ENCODE measurements at places on chromosomes 16 and 17. TPM values are rescaled to one million over a fixed set of nuclear protein-coding genes. Genes with fewer than 3 reads are reported as not detected.

CX3CL1 gene
- 2.8 TPM for total RNA-seq

DNA sequence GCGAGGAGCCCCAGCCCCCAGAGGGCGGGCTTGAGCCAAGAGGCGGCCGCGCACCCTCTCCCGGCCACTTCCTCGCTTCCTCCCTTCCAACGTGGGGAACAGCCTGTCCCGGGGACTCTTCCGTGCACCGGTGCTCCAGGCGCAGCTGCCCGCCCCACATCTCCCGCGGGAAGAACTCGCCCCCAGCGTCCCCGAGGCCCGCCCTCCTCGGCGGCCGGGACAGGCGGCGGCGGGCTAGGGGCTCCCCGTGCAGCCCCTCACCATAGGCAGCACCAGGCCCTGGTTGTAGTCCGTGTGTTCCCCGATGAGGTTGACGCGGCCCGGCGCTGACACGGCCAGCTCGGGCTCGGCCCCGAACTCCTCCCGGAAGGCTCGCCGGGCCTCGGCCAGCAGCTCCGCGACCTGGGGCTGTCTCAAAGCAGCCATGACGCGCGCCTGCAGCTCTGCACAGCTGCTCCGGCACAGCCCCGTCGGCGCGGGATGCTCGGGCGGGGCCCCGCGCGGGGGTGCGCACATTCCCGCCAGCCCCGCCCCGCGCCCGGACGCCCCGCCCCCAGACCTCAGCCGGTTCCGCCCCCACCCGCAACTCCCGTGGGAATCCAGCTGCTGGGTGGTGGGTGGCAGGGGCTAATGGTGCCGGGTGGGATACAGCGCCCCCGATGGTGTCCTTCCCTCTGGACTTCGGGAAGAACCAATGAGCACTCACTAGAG is at the start of gene GALK1:
Gene GALK1 (minus strand): TSS at position 482 of the 711 bp plus-strand sequence. CDS start 56 bp downstream, at position 426.
- peak; percentile 66 for DNase-seq

DNA sequence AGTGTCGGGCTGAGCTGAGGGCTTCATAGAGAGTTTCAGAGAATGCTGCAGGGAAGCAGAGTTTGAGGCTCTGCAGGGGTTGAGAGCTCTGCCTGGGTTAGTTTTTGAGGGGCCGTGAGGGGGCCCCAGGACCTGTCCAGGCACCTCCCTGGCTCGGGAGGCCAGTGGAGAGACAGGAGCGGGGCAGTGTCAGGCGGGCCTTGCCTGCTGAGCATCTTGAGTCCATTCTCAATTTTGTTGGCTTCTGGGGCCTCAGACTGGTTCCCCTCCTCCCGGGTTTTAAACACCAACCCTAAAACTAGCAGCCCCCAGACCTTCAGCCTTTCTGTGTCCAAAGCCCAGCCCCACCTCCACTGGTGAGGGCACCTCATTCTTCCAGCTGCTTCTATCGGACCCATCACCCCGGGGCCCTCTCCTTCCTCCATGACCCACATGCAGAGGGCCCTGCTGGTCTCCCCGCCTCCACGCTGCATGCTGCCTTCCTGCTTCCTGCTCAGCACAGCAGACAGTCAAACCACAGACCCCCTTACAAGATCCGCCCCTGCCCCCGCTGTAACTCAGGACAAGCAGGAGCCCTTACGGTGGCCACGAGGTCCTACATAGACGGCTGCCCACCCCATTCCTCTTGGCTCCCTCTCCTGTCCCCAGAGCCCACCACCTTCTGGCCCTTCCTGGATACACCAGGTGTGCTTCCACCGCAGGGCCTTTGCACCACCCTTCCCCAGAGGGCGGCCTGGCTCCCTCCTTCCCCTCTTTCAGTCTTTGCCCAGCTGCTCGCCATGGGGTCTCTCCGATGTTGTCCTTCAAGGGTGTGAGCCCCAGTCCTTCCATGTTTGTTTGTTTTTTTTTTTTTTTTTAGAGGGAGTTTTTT is 3.8 kb downstream of the RNF213 start:
- no peak for DNase-seq

DNA sequence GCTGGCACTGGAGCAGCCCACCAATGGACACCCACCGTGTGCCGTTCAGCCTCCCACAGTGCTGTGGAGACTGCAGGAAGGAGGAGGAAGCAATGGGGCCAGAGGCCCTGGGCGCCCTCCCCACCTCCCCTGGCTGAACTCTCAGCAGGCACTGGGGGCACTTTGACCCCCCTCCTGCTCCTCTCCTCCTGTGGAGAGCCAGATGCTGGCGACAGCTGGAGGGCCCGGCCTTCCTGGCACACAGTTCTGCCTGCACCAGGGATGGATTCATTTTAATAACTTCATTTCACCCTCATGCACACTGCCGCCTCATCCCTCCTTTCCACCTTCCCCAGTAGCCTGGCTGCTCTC is 6.0 kb downstream of the NXPH3 start:
- DNase-seq, result no peak

TVP23A gene
- total RNA-seq, result not detected

DNA sequence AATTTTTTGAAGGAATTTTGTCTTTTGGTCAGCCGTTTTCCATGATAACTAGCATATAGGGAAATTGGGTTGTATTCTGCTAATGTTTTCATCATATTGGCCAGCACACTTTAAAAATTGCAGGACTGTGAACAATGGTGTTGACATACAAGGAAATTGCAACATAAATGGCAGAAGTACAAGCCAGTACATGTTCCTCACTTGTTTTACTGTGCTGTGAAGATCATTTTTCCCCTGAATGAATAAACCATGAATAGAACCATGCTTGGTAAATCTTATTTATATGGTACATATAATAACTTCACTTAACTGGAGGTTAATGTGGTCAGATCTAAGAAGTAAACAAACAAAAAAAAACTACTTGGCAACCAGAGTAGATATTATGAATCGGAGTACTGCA is 22.8 kb downstream of the OMG start:
- DNase-seq, result peak; percentile 65

DNA sequence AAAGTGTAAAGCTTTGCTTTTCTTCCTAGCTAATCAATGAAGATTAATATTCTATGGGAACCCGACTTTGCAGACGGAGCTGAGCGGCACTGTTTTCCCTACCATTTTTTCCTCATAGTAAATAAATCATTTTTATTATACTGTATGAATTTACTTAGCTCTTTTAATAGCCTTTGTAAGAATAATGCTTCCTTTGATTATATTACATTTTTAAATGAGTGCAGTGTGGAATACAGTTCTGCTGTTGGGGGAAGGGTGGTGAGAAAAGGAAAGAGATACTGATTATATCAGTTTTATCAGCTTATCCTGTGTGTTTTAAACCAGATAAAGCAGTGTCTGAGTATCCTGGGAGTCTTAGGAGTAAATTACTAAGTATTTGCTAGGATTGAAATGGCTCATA is 221.4 kb upstream of the RBFOX1 start:
- no peak for DNase-seq

DNA sequence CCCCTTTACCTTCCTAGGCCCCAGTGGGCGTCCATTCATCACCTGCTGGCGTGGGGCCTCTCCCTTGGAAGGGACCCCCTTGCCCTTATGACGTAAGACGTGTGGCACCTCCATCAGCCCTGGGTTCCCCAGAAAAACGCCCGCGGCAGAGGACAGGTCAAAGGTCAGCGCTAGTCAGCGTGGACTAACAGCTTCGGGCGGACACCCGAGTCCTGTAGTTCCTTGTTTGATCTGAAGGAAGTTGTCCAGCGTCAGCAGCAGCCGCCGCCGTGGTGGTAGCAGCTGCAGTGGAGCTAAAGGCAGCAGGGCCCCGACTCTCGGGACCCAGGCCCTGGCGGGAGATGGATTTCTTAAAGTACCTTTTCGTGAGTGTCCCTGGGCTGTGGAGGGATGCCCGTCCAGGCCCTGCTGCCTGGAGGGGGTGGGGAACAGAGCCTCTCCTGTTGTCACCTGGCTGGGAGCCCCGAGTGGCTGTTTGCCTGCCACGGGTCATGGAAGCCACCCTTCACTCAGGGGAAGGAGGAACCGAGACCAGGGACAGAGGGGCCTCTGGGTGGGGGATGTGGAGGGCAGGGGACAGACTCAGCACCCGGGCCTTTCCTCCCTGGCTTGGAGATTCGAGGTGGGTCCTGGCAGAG is 123.6 kb downstream of the OR1D5 start:
- DNase-seq, result no peak

DNA sequence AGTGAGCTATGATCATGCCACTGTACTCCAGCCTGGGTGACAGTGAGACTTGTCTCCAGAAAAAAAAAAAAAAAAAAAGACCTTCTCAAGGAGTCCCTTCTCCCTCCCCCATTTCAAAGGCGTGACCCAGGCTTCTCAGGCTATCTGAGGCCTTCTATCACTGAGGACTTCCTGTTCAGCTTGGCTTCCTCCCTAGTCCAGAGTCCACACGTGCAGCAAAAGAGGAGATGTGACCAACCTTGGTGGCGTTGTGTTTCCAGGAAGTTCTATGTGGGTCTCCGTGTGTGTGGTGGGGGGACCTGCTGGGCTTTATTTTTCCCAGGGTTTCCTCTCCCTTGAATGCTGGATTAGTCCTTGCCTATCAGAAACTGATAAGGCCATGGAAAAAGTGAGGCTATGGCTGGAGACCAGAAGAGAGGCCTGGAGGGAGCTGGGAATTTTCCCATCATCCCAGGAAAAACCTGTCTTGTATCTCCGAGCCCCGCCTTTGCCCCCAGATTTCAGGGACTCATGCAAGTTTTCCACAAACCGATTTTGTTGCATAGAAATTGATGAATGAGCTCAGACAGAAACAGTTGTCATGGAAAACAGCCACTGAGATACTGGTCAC is 148.1 kb downstream of the SALL1 start:
- no peak for DNase-seq

RASD1 gene
- total RNA-seq, result 2.6 TPM

- DNase-seq, result no peak
Measured at GRCh38 chr17:66812571-66812970, 22.3 kb upstream of the CACNG5 start.

DNA sequence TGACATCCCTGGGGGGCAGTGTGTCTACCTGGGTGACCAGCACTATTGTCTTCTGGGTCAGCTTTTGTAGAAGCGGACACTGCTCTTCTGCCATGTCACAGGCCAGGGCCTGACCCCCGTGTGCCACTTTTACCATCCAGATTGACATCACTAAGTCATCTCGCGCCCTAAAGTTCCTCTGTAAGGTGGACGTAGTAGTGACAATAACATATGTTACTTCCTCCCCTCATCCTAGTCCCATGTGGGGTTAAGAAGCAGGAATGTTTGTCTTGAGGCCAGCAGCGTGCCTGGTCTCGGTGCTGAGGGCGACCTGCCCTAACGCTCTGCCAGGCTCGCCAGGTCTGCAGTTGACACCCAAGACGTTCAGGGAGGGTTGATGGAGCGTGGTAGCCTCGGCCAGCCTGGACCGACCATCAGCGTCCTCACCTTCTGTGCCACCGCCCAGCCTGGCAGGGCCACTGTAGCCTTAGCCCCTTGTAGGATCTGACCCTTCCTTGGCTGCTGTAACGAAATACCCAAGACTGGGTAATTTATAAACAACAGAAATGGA is 20.7 kb downstream of the GAA start:
- no peak for DNase-seq

DNA sequence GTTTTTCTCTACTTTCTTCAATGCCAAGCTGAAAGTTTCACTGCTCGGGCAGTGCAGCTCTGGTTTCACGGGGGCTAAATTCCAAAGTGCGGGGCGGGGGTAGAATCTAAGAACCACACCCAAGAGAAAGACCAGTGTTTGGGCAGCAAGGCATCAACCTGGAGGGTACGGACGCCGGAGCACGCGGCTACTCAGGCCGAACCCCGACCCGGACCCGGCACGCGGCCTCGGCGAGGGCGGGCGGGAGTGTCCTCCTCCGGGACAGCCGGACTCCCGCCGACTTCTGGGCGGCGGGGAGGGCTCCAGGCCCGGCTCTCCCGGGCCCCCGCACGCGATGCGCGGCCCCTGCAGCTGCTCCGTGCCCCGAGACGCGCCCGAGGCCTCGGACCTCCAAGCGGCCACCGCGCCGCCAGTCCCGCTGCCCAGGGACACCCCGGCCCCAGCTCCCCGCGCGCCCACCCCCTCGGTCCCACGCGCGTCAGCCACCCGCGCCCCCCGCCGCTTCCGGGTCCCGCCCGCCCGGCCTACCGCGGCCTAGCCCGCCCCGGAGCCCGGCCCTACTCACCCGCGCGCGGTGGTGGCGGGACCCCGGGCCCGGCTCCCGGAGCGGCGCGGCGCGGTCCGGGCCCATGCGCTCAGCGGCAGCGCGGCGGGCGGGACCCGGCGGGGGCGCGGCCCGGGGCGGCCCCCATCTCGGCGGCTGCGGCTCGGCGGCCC is 561 bp downstream of the AXIN1 start:
- DNase-seq, result peak; percentile 26

GRCh38 chr16:66516509-66516807 is 33.5 kb downstream of the TK2 start:
- no peak for DNase-seq

GRCh38 chr16:71878911-71879310 is 5.1 kb downstream of the ZNF821 start:
- DNase-seq, result no peak

PMP22 gene
- 18.7 TPM for total RNA-seq

- DNase-seq, result no peak
Measured at GRCh38 chr17:38789185-38789584, 10.2 kb downstream of the PIP4K2B start.

GRCh38 chr17:8392674-8393469 is 4.8 kb downstream of the RNF222 start:
- no peak for DNase-seq

DNA sequence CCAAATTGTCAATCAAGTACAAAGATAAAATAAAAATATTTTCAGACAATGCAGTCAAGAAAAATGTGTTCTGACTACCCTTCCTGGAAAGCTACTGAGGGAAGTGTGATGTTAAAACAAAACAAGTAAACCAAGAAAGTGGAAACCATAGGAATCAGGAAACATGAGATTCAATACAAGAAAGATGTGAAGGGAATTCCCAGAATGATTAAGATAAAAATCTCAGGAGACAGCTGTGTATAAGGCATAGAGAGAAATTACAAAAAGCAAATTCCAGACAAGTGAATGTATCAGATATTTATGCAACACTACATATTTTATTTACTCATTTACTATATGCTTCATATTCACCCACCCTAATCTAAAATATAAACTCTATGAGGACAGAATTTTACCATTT is 32.2 kb downstream of the TRIM37 start:
- DNase-seq, result peak; percentile 93

DNA sequence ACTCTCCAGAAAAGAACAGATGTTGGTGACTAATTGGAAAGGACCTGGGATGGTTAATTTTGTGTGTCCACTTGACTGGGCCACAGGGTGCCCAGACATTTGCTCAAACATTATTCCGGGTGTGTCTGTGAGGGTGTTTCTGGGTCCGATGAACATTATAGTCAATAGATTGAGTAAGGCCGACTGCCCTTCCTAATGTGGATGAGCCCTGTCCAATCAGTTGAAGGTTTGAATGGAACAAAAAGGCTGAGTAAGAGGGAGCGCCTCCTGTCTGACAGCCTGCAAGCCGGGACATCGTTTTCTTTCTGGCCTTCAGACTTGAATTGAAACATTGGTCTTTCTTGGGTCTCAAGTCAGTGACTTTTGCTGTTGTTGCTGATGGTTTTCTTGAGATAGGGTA is 22.8 kb upstream of the ITPRIPL2 start:
- DNase-seq, result no peak

DOK4 gene
- total RNA-seq, result 15.0 TPM

- no peak for DNase-seq
Measured at GRCh38 chr17:79127534-79128135, 53.0 kb downstream of the ENGASE start.

Data from lung microvascular endothelial cell (primary cell).